Camera-type eye (tissue), 1 donor: ENCODE measurements at places on chromosomes 5 and 9. TPM values are rescaled to one million over a fixed set of nuclear protein-coding genes. Genes with fewer than 3 reads are reported as not detected.

DDX31 gene
- 15.8 TPM for total RNA-seq

ADCY2 gene
- total RNA-seq, result 17.5 TPM

ACTBL2 gene
- total RNA-seq, result not detected

C5orf52 gene
- total RNA-seq, result not detected

SLCO6A1 gene
- total RNA-seq, result not detected

PRUNE2 gene
- 95.8 TPM for total RNA-seq

PCDHB15 gene
- total RNA-seq, result 14.5 TPM

ADAMTS16 gene
- 4.9 TPM for total RNA-seq

TNPO1 gene
- total RNA-seq, result 238 TPM

DMGDH gene
- total RNA-seq, result 3.5 TPM
